ENCODE measurements at places on chromosomes 4 and X.

DNA sequence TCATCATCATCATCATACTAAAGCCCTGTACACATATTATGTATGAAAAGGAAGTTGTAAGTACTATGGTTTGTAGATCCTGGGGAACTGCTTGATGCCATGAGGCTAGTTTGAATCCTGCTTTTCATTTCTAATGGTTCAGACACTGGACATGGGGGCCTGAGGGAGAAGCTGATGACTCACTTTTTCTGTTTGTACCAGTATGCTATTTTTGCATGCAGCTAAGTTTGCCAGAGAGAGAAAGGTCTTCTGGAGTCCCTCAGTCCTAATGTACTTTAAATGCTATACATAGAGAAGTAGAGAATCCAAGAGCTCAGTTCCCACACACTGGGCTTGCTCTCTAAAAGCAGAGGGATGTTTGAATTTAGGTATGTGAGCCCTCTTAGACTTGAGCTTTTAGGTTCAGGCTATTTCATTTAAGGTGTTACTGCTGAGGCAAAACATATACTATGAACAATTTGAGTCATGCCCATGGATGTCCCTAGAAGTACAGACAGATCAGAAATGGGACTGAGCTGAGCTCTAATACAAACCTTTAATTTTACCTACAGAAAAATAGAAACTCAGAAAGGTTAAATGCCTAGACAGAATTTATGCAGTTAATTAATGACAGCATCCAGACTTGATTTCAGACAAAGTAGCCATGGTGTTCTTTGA lies 17.6 kb upstream of the HS3ST1 start:
- DNase-seq: no peak

GRCh38 chr4:169921237-169921636 lies 105.0 kb downstream of the MFAP3L start:
- DNase-seq: no peak

GRCh38 chr4:186329372-186329771 lies 63.4 kb downstream of the F11 start:
- no peak for DNase-seq

DNA sequence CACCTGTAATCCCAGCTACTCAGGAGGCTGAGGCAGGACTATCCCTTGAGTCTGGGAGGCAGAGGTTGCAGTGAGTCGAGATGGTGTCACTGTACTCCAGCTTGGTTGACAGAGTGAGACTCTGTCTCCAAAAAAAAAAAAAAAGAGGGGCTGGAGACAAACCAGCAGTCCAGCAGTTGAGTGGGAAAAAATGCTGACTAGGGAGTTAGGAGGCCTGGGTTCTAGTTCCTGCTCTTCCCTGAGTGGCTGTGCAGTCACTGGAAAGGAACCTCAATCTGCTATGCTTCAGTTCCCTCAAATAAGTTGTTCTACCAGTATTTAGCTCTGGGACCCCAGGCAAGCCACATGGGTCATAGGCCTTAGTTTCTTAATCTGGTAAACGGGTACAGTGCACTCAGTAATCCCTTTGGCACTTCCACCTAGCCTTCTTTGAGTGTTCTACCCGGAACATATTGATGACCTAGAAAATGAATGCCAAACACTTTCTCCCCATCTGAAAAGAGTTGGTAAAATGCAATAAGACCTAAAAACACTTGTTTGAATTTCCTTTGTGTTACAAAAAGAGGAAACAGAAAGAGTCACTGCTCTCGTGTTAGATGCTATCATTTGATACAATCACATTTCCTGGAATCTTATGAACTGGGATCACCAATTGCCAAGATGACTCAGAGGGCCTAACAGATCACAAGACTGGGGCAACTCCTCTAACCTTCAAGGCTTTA lies 99.3 kb upstream of the EGFL6 start:
- DNase-seq: no peak

GRCh38 chr4:89755220-89755619 lies 81.7 kb downstream of the SNCA start:
- no peak for DNase-seq
